ENCODE measurements at places on chromosomes 5 and 9.

GRCh38 chr5:5951953-5952352 is 426.4 kb downstream of the MED10 start:
- no peak for DNase-seq

- peak; percentile 95 for DNase-seq
These were observed at the start of gene TRIM52 for GRCh38 chr5:181260720-181261319. TRIM52 (minus strand) TSS chr5:181261143; CDS start chr5:181260813, 330 bp downstream.

GRCh38 chr9:97491216-97491999 is 10.1 kb upstream of the TMOD1 start:
- DNase-seq = no peak

- DNase-seq = no peak
These were observed 36.5 kb upstream of the HSPA9 start for GRCh38 chr5:138611678-138612218.

DNA sequence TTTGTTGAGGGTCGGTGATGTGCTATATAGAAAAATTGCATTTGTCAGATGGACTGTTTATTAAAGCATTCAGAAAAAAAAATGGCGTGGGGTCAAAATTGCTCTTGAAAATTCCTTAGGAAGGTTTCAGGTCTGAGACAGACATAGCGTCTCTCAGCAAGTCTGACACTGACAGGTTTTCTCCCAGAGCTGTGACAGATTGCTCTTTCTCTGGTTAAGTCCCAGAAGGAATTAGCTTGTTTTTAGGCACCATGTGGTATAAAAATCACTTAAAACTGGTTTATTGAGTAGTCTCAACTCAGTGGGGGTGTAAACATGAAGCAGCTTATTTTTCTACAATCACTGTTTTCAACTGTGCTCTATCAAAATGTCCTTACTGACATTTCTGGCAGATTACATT is 1379.8 kb downstream of the MAT2B start:
- no peak for DNase-seq

- DNase-seq = no peak
These were observed 147.2 kb downstream of the PDZD2 start for GRCh38 chr5:31786090-31786631.

- no peak for DNase-seq
These were observed 48.1 kb upstream of the TDRD7 start for GRCh38 chr9:97363661-97364299.

- no peak for DNase-seq
These were observed 28.3 kb downstream of the OLFML2A start for GRCh38 chr9:124805186-124805585.

- no peak for DNase-seq
These were observed 68.1 kb upstream of the FREM1 start for GRCh38 chr9:14978022-14979000.

GRCh38 chr9:109256336-109256735 is 64.5 kb downstream of the EPB41L4B start:
- DNase-seq = no peak

DNA sequence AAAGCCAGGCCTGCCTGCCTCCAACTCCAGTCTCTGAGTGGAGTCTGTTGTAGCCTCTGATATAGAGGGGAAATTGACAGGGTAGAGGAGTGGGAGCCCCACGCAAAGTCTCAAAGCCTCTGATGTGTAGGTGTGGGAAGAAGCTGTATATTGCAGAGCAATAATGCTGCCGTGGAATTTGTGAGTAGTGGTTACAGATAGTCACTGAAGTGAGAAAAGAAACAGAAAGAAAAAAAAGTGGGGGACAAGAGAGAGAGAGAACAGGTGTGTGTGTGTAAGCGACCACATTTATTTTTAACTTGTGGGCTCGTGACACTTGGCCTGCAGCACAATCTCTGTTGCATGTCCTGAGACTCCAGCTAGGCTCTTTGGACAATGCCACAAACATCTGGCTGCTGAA is 227.8 kb downstream of the NSG2 start:
- DNase-seq = no peak

DNA sequence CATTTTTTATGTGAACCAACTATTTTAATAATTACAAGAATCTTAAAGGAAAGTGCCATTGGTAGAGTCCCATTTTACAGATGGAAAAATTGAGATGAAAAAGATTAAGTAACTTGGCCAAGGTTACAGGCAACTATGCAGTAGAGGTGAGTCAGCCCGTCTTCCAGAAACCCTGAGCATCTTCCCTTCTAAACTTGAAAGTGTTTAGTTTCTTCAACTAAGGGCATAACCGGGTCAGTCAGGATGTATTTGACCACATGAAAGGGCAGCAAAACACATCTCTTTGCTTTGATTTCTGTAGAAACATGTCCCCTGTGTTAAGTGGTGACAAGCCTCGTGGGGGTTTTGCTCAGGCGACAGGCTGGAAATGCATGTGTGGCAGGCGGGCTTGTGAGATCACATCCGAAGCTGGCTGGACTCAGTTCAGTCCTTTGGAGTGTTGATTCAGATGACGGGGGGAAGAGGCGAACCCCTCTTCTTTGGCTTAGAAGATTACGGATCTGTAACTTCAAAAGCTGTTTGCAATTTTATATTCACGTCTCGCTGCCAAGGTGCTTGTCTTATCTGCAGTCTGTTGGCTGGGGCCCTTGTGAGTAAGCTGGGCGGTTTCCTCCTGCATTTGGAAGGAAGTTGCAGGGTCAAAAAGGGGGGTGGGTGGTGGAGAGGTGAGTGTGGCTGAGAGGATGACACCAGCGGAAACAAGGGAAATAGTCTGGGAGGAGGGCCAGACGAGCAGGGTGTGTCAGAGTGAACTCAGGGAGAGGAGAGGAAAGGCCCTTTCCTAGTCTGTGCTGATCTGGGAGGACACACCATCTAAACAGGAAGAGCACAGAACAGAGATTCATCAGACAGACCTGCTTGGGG is 78.9 kb upstream of the RPS23 start:
- peak; percentile 81 for DNase-seq

DNA sequence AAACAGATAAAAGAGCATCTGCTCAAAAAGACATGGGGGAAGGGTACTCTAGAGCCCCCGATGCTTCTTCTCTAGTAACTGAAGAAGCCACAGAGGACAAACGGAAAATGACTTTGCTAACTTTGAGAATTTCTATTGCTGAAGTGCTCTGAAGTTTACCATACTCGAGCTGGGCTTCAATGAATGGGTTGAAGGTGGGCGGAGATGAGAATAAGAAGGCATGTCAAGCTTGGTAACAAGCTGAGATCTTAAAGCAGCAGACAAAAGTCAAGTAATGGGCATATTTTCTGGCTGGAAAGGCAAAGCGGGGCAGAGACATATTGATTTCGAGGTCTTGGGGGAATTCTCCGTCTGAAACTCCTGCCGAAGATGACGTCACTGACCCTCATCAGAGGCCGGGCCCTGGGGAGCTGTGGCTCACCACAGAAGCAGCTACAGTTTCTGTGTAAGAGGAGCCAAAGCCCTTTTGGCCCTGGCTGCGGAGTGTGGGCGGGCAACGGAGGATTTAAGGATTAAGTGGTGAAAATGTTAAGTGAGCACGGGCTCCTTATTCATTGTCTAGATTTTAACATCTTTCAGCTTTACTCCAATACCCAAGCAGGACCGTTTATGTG is 115.8 kb upstream of the SLIT3 start:
- no peak for DNase-seq

DNA sequence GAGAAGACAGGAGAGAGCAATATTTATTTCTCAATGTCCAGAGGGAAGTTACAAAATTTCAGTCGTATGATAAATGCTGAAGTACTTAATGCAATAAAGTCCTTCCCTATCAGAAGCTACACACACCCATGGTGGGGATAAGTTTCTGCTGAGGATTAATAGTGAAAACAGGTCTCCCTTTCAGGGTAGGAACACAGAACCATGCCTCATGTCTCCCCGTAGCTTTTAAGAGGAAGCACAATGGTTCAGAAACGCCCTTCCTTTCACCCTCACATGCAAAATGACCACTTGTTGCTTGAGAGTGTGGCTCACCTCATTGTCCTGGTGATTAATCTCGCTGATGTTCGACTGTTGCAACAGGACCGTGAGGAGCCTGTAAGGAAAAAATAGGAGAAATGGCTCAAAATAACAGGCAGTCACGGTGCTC is 73.6 kb downstream of the ANKRD55 start:
- DNase-seq = no peak

All from activated CD4-positive, alpha-beta T cell treated with anti-CD3 and anti-CD28 coated beads, Interleukin-2, amount 50 U/mL, for 16 hours (primary cell).